ENCODE measurements at places on chromosomes 1 and 21. TPM values are rescaled to one million over a fixed set of nuclear protein-coding genes. Genes with fewer than 3 reads are reported as not detected.

DNA sequence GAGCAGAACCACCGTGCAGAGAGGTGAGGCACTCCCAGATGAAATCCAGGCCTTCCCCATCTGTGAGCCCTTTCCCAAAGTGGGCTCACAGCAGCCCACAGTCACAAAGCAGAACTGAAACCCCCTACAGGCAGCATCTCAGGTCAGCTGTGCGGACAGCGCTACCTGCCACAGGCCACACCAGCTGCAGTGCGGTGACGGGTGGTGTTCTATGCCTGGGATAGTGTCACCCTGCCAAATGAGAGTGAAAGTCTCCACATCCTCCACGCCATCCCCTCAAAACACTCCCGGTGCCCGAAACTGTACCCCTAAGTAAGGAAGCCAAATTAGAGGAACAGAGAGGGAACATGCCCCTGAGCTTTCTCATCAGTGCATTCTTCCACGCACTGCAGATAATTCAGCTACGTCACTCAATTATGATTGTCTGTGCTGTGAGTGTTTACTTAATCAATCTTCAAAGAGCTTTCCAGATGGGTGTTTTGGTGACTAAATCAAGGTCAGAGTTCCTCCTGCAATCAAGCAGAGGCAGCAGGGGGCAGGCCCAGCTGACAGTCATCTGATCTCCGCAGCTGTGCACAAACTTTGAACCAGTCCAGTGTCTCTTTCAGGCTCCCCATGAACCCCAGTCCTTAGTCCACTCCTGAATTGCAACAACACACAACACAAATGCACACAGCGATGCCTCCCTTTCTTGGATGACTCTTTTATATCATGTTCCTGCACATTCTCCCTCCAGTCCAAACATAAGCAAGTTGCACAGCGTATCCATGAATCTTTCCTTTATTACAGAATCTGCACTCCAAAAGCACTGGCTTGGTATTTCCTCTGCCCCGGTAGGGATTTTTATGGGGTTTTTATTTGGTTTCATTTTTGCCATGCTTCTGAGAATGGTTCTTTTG is 150.0 kb downstream of the TOMM20 start:
- DNase-seq: no peak

DNA sequence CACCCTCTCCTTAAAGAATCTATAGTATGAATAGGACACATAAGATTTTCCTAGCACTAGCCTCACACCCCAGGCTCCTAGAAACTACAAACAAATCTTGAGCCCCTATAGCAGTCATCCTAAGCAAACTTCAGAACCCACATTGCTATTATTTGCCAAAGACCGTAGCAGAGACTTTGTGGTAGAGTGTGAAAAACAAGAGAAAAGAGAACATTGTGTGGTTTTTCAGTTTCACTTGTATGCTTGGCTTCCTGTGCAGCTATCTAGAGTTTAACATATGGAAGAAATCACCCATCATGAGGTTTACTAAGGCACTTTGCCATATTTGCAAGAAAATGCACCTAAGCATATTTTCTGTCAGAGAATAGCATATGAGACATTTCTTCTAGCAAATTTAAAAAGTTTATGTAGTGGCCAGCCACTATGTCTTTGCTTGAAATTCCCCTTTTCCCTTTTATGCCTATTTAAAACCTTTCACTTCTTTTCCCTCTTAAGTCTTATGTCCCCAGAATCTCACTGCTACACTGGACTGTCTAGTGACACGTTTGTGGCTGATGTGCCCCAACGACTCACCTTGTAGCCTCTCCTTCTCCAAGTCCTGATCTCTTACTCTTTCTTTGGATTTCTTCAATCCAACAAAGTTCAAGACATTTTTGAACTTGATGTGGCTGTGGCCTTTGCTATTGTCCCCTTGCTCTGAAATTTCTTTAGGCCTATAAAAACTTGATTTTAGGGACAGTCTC is 25.6 kb downstream of the CCDC190 start:
- no peak for DNase-seq

- DNase-seq: no peak
These were observed 111.6 kb downstream of the ADGRL2 start for GRCh38 chr1:81912383-81912782.

DNA sequence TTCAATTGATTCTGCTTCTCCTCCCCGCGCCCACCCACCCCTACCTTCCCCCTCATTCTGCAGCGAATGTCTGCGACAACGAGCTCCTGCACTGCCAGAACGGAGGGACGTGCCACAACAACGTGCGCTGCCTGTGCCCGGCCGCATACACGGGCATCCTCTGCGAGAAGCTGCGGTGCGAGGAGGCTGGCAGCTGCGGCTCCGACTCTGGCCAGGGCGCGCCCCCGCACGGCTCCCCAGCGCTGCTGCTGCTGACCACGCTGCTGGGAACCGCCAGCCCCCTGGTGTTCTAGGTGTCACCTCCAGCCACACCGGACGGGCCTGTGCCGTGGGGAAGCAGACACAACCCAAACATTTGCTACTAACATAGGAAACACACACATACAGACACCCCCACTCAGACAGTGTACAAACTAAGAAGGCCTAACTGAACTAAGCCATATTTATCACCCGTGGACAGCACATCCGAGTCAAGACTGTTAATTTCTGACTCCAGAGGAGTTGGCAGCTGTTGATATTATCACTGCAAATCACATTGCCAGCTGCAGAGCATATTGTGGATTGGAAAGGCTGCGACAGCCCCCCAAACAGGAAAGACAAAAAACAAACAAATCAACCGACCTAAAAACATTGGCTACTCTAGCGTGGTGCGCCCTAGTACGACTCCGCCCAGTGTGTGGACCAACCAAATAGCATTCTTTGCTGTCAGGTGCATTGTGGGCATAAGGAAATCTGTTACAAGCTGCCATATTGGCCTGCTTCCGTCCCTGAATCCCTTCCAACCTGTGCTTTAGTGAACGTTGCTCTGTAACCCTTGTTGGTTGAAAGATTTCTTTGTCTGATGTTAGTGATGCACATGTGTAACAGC is 339.9 kb downstream of the NTNG1 start:
- no peak for DNase-seq

DNA sequence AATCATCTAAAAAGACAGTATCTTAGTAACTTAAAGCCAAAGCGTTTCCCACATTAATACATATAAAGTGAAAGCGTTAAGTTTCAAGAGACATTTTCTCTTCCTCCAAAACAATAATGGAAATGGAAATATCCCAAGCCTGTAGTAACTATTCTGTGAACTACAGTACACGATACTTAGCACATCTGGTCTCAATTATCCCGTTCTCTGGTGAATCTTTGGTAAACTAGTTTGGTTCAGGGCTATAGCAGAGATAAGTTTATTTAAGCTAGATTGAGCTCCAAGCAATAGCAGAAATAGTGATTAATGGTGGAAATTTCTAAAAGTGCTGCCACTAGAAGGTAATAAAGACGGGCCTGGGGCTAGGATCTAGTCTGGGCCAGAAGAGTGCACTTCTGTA is 55.2 kb downstream of the PCNX2 start:
- no peak for DNase-seq

Gene SLC5A3
- 13.3 TPM for total RNA-seq

DNA sequence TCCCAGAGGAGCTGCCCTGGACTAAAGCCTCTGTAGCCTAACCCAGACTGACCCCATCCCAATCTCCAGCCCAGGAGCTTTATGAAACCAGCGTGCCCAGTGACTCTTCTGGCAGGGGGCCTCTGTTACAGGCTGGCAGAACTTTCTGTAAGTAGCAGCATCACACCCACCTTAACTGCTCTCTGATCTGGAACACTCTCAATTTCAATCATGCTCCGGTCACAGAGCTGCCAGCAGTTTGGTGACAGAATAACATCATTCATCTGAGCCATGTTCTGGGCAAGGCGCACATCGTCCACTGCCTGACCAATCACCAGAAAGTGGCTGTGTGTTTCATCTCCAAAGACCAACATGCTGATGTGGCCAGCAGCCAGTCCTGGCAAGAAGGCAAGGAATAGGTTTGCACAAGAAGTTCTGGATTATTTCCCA is 14.7 kb downstream of the ADCY10 start:
- DNase-seq: no peak

DNA sequence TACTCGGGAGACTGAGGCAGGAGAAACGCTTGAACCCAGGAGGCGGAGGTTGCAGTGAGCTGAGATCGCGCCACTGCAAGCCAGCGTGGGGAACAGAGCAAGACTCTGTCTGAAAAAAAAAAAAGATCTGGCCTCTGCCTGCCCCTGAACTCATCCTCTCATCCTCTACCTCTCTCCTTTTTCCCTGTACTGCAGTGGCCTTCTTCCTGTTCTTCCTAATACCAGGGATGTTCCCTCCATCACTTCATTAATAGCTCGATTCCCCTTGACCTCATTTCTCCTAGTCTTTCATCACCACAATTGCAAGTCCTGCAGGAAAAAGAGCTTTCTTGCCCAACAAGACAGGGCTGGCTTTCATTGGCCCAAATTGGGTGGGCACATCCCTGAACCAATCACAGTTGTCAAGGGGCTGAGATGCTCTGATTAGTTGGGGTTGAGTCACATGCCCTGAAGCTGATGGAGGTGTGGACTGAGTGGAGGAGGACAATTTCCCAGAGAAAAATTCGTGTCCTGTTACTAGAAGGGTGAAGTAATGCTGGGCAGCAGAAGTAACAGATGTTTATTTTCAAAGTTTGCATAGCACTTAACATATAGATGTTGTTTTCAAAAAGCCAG is 86.8 kb upstream of the PUM1 start:
- DNase-seq: no peak

DNA sequence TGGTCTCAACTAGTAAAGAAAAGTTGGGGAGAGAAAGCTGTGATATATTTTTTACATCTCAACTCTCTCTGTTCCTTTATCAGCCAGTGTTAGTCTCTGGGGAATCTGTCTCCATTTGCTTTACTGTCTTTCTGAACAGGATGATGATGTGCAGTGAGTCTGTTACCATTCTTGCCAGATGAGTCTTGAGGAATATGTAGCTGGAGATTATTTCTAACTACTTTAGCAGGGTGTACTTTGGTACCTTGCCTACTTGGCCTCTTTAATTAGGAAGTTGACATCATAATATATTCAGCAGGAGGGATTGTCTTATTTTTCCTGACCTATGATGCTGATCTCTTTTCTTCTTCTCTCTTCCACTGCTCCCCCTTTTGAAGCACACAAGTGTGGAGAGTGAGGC is 15.7 kb upstream of the HAX1 start:
- no peak for DNase-seq

DNA sequence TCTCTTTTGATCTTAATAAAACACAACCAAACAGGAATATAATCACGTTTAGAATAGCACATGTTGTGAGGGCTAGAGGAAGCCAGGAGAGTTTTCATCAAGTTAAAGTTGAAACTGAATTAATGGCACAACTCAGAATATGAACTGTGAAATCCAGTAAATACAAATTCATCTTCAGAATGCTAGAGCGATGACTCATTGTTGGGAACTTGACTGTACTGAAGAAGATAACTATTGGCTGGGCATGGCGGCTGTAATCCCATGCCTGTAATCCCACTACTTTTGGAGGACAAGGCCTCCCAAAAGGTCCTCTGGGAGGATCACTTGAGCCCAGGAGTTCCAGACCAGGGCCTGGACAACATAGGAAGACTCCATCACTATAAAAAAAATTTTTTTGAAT is 8.8 kb downstream of the SYF2 start:
- DNase-seq: no peak

GRCh38 chr1:93256433-93256832 is 75.9 kb downstream of the CCDC18 start:
- DNase-seq: no peak

Gene PSMA5
- 26.3 TPM for total RNA-seq

Gene ADGRB2
- under 0.01 TPM for total RNA-seq

DNA sequence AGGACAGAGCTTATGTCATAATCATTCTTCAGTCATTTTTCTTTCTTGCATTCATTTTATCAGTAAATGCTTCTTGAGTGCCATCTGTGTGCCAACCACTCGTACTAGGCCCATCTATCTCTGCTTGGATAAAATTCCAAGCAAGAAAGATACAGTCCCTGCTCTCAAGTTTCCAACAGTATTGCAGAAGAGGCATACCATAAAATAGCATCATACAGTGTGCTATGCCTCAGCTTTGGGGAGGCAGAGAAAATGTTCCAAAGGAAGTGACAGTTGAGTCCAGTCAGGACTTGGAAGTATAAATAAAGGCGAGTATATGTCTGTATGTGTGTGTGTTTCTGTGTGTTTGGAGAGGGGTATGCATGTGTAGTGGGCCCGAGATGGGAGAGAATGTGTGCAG is 113.4 kb upstream of the HOOK1 start:
- no peak for DNase-seq

Gene IL12RB2
- 1.3 TPM for total RNA-seq

GRCh38 chr21:46457801-46458314 is 833 bp upstream of the DIP2A start:
- no peak for DNase-seq

- no peak for DNase-seq
These were observed 29.0 kb downstream of the THAP3 start for GRCh38 chr1:6653436-6654290.

- no peak for DNase-seq
These were observed 257.3 kb upstream of the ADAMTS5 start for GRCh38 chr21:27224169-27224568.

Gene NEK2
- 25.7 TPM for total RNA-seq

Gene KRTAP11-1
- total RNA-seq: not detected
